ENCODE measurements at places on chromosomes 1 and 21. TPM values are rescaled to one million over a fixed set of nuclear protein-coding genes. Genes with fewer than 3 reads are reported as not detected.

The DCST1 gene
- total RNA-seq: not detected

The SUCO gene
- total RNA-seq: 18.0 TPM

The ZNF684 gene
- 3.8 TPM for total RNA-seq

The PFKFB2 gene
- 1.1 TPM for total RNA-seq

The NBPF4 gene
- not detected for total RNA-seq

The VWA5B1 gene
- not detected for total RNA-seq

The CTPS1 gene
- total RNA-seq: 39.6 TPM

The ERICH3 gene
- total RNA-seq: not detected

The OR6K3 gene
- not detected for total RNA-seq

The DONSON gene
- 11.8 TPM for total RNA-seq

The ACTL8 gene
- not detected for total RNA-seq

The IRF6 gene
- 7.9 TPM for total RNA-seq

The CCDC27 gene
- total RNA-seq: not detected

The FALEC gene
- total RNA-seq: 0.63 TPM

The GOLPH3L gene
- 14.0 TPM for total RNA-seq

The TRPM2 gene
- under 0.01 TPM for total RNA-seq

The SRGAP2 gene
- total RNA-seq: 114 TPM

The CYP4A22 gene
- not detected for total RNA-seq

The BRDT gene
- not detected for total RNA-seq

The HECTD3 gene
- 27.3 TPM for total RNA-seq

The C1orf122 gene
- total RNA-seq: 10.0 TPM

The ADGRL2 gene
- 63.3 TPM for total RNA-seq

The SH2D5 gene
- total RNA-seq: 0.81 TPM

The ABCG1 gene
- total RNA-seq: 41.6 TPM

The ZNF593OS gene
- not detected for total RNA-seq

The LCE3D gene
- total RNA-seq: not detected

The PAQR6 gene
- 0.27 TPM for total RNA-seq

The OR2L2 gene
- not detected for total RNA-seq

The KRTAP12-2 gene
- total RNA-seq: not detected

The FRRS1 gene
- total RNA-seq: 2.1 TPM

The HORMAD1 gene
- total RNA-seq: not detected
